ENCODE measurements at places on chromosomes 2 and 18. TPM values are rescaled to one million over a fixed set of nuclear protein-coding genes. Genes with fewer than 3 reads are reported as not detected.

GRCh38 chr2:68458981-68459380 is 8.1 kb downstream of the FBXO48 start:
- no peak for DNase-seq

DNA sequence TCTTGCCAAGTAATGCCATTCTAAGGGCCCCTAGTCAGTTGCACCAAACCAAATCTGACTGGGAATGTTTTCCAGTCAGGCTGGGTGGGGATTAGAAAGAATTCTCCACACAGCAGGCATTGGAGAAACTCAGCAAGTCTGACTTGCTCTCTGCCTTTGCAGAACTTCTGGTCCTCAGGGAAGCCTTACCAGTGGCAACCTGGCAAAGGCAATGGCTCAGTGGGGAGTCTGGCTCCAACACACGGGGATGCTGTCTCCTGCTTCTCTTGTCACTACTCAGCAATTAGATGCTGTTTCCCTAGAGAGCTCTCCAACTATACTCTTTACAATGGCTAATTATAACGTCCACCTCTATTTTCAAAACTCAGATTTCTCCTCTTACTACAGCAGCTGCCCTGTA is 810.7 kb downstream of the LRRTM4 start:
- DNase-seq = no peak

GRCh38 chr2:42886921-42887320 is 94.5 kb upstream of the HAAO start:
- DNase-seq = no peak

DNA sequence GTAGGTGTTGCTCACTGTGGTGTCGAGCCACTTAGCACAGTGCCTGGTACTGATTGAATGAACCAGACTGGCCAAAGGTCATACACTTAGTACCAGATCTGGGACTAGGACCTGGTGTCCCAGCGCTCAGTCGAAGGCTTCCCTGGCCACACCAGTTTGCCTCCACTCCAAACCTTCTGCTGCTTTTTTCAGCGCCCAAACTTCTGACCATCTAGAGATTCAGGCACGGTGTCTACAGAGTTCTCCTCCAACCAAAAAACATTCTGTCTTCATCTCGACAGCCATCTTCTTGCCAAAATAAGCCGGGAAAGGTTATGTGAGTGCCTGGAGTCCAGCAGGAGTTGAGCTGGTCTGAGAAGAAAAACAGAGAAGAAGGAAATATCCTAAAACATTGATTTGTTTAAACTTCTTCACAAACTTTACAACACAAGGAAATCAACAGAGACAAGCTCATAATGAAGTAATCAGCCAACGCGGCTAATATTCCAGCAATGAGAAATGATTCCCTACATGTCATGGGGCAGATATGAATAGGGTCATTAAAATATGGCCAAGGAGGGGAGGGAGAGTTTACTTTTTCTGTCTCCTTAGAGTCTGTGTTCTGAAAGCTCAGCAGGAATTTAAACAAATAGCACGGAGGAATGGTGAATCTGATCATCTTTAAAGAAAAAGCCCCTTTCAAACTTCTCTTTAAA is 2.3 kb upstream of the GLI2 start:
- DNase-seq = no peak

DNA sequence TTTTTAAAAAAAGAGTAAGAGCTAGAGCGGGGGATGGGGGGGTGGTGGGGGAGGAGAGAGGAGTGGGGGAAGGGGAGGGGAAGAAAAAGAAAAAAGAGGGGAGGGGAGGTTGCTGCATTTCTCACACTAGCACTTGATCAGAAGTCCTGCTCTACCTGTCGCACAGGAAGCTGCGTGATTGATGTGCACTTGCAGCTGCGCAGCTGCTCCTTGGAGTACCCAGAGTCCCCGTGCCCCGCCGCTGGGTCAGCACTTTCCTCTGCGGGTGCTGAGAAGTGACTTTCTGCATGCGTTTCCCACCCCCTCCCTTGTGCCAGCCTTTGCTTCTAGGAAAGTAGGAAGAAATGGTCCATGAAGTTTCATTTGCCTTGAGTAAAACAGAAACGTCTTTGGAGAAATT is 297.3 kb downstream of the ETAA1 start:
- no peak for DNase-seq

DNA sequence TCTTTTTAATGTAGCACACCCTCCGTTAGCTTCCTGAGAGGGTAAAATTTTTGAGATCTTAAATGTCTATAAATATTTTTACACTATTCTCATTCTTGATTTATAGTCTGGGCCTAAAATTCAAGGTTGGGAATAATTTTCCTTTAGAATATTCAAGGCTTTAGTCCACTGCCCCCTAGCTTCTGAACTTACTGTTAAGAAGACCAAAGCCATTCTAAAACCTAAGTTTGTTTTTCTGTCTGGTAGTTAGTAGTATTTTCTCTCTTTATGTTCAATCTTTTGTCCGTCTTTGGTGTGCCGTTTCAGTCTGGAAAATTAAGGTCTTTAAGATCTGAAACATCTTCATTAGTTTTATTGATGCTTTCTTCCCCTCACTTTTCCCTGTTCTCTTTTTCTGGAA is 14.5 kb downstream of the OSBPL6 start:
- DNase-seq = no peak

DNA sequence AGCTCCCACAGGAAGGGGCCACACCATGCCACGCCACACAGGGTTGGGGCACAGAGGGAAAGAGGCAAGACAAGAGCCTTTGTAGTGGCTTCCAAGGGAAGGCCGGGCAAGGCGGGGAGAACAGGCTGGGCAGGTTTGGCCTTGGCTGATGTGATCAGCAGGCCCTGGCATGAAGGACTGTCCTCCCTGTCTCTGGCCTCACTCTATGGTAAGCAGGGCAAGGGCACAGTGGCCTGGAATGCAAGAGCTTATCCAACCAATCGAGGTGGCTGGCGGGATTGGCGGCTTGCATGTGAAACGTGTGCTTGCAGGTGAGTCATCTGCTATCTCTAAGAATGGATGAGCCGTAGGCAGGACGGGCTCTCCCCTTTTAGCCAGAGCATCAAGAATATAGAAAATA is 6.4 kb upstream of the ATP9B start:
- no peak for DNase-seq

DNA sequence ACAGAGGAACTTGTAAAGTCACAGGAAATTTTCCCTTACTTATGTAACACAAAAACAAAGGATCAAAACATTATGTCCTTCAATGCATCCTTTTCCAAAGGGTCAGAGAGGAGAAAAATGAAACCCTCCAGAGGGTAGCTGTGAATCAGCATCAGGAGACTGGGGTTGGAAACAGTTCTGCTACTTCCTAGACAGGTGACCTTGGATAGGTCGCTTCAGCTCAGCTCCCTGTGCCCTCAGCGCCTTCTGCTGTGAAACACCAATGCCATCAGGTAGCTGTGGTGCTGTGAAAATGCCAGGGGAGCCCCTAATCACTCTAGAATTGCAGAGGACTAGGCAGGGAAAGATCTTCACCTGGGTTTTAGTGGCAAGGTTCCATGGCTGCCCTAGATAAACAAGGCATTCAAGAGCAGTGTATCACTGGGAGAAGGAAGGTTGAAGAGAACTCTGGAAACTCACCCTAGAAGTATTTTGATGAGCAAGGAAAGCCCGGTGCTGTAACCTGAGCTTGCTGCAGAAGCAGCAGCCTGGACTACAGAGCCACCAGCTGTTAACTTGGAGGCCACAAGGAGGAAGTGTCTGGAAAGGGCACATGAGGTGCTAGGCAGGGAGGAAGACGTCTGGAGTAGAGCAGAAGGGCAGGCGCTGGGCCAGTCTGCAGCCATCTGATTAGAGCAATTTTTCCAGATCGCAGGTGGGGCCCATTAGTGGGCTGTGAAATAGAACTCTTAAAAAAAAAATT is 100.7 kb upstream of the MCFD2 start:
- DNase-seq = no peak

- peak; percentile 18 for DNase-seq
These were observed 183.4 kb upstream of the FN1 start for GRCh38 chr2:215619022-215619958.

DNA sequence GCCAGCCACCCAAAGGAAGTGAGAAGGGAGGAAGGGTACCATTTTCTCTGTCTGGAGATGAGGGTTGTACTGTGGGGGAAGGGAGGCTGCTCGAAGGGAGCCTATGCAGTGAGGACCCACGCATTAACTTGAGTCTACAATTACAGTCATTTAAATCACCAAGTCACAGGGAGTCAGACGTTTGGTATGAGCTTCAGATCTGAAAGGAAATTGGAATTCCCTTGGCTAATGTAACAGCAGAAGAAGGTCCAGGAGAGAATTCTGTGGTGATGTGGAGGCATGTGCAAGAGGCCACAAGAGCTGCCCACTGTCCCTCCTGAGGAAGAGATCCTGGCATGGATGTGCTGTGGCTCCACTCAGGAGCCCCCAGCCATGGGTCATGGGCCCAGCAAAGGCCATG is 22.5 kb downstream of the DAPL1 start:
- DNase-seq = no peak

GRCh38 chr2:109350526-109350925 is 221.5 kb downstream of the SH3RF3 start:
- DNase-seq = no peak

GRCh38 chr2:210617318-210617717 is 60.9 kb downstream of the CPS1 start:
- DNase-seq = no peak

DNA sequence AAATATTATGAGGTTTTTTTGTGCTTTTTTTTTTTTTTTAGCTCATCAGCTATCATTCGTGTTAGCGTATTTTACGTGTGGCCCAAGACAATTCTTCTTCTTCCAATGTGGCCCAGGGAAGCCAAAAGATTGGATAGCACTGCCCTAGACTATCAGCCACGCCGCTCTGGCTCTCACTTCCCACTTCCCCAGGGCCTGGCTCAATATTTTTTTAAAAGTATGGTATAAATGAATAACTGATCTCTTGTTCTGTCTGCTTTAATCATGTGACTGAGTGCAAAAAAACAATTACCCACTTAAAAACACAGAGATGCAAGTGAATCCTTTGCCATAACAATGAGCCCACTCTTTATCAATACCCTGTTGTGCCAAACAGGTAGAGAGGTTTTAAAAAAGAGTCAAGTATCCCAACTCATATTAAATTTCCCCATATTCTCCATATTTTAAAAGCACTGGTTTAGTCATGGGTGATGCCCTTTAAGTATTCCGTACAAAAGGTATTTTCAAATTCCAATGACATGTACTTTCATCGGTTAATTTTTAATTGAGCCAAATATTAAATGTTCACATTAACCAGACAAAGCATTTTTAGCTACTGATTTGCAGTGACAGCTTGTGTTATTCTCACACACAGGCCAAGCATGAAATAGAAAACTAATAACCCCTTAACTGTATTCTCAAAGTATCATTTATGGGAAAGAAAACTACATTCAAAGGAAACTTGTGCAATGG is 12.6 kb downstream of the BCL2 start:
- DNase-seq = no peak

DNA sequence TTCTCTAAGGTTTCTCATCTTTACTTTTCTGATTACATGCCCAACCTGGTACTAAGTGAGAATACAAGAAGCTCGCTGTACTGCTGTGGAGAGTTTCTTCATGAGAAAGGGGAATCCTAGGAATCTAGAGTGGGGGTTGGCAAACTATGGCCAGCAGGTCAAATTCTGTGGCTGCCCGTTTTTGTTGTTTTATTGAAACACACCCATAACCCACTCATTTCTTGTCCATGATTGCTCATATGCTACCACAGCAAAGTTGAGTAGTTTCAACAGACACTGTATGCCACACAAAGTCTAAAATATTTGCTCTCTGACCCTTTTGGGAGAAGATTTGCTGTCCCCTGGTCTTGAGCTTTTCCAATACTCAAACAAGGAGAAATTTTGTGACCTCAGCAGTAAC is 58.8 kb downstream of the C2orf74 start:
- DNase-seq = no peak

GRCh38 chr18:21803495-21803894 is 62.9 kb downstream of the MIB1 start:
- DNase-seq = no peak

DNA sequence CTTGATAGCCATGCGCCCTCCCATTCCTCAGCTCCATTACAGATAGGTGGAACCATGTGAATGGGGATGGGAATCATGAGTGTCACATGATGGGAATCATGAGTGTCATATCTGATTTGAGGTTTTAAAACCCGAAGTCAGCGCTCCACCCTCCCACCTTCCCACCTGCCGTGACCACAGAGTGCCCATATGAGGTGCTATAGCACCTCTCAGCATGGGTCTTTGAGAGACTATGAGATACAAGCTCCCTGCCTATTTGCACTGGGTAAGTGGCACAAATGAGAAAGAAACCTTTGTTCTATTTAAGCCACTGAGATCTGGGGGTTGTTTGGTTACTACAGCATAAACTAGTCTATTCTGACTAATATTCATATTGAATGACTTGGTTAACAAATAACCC is 78.5 kb upstream of the PTPRM start:
- no peak for DNase-seq

DNA sequence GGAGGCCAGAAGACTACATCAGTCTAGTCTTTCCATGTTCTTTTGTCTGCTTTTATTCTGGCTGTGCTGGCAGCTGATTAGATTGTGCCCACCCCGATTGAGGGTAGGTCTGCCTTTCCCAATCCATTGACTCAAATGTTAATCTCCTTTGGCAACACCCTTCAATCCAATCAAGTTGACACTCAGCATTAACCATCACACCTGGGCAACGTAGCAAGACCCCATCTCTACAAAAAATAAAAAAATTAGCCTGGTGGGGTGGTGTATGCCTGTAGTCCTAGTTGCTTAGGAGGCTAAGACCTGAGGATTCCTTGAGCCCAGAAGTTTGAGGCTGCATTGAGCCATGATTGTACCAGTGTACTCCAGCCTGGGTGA is 33.5 kb downstream of the EML4 start:
- DNase-seq = no peak

- DNase-seq = no peak
These were observed 101.8 kb downstream of the COL6A3 start for GRCh38 chr2:237312021-237312755.

- DNase-seq = no peak
These were observed 988.3 kb upstream of the GYPC start for GRCh38 chr2:125667630-125668029.

- no peak for DNase-seq
These were observed 260.0 kb downstream of the FIGN start for GRCh38 chr2:163475815-163476214.

- no peak for DNase-seq
These were observed 1.9 kb downstream of the CTLA4 start for GRCh38 chr2:203869223-203870042.

- no peak for DNase-seq
These were observed 549.4 kb downstream of the TRIB2 start for GRCh38 chr2:13266166-13266565.

- DNase-seq = no peak
These were observed 67.8 kb downstream of the ABCG8 start for GRCh38 chr2:43906448-43907109.

- DNase-seq = no peak
These were observed 64.4 kb downstream of the CIB4 start for GRCh38 chr2:26576565-26577441.

Gene MAP3K19
- 0.35 TPM for polyA plus RNA-seq

Gene DSG4
- 0.05 TPM for polyA plus RNA-seq

Gene WDFY1
- 57.5 TPM for polyA plus RNA-seq

Gene IL1RN
- 0.83 TPM for polyA plus RNA-seq

Gene ALPG
- not detected for polyA plus RNA-seq

Gene TGOLN2
- polyA plus RNA-seq = 113 TPM

Gene TIMM21
- 71.7 TPM for polyA plus RNA-seq

Gene SLC40A1
- polyA plus RNA-seq = 124 TPM

Gene CYP26B1
- polyA plus RNA-seq = 18.3 TPM

Gene GKN2
- not detected for polyA plus RNA-seq
